GF-D8 (cell line): ENCODE measurements at places on chromosomes 16 and 17.

GRCh38 chr17:49694847-49695697, 12.7 kb downstream of the SLC35B1 start:
- no peak for DNase-seq

DNA sequence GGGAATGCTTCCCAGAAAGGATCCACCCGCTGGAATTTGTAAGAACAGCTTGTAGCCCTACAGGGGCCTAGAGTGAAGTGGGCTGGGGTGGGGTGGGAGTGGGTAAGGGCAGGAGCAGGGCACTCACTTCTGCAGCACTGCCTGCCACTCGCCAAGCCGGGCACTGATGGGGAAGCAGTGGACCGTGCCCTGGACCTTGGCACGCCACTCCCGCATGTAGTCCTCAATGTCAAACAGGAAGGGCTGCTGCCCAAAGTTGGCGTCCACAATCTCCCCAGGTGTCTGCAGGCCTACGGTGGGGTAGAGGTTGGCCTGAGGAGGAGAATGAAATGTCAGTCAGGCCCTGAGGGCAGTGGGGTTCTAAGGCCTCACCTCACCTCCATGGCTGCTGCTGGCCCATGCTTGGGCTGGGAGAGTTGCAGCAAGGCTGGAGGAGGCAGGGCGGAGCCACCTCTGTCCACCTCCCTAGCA, 15.7 kb upstream of the GFOD2 start:
- DNase-seq: no peak

DNA sequence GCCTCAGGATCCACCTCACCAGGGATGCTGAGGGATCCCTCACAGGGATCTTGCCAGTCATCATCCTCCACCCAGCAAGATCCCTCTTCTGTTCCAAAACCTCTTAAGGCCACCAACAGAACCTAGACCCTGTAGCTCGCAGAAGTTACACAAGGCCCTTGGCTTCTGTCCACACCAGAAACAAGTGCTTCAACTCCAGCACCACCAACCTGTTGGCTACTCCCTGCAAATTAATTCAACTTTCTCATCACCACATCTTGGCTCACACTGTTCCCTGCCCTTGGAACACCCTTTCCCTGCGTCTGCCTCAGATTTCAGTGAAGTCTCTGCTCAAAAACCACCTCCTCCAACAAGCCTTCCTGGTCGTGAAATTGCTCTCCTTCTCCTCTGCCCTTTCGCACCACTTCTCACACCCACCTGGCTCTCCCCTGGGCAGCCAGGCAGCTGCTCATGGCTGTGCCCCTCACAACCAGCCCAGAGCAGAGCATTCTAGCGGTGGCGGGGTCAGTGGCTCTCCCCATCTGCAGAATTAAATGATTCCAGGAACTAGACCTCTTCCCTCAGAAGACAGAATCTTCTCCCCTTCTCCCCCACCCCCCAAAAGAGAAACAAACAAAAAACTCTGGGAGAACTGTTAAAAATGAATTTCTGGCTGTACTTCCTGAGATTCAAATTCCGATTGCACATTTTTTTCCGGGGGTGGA, 1.8 kb downstream of the PLLP start:
- no peak for DNase-seq

DNA sequence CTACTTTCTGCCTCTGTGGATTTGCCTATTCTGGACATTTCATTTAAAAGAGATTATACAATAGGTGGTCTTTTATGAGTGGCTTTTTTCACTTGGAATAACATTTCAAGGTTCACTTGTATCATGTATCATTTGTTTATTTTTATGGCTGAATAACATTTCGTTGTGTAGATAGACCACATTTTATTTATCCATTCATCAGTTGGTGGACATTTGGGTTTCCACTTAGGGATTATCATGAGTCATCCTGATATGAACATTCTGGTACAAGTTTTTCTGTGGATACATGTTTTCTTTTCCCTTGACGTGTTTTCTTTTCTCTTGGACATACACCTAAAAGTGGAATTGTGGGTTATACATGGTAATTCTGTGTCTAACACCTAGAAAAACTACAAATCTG, 25.3 kb downstream of the PRSS54 start:
- DNase-seq: no peak

GRCh38 chr17:71158437-71158836, 962.4 kb upstream of the SOX9 start:
- DNase-seq: no peak

DNA sequence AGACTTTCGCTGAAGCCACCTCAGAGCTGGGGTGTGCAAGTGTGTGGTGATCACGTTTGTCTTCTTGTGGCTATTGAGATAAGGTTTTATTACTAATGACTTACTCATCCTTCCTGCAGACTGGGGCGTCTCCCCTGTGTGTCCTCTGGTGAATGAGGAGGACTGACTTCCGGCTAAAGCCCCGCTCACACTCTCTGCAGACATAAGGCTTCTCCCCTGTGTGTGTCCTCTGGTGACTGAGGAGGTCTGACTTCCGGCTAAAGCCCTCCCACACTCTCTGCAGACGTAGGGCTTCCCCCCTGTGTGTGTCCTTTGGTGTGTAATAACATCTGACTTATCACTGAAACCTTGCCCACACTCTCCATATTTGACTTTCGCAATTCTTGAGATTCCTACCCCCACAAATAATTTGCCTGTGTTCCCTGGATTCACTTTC, 19.4 kb downstream of the PRDM7 start:
- peak; percentile 11 for DNase-seq

- no peak for DNase-seq
Observed at GRCh38 chr16:65739518-65739917, 617.7 kb upstream of the CDH11 start.

GRCh38 chr16:67963662-67964321, 4.6 kb downstream of the SLC12A4 start:
- DNase-seq: no peak

GRCh38 chr16:2692251-2692947, 10.1 kb downstream of the KCTD5 start:
- DNase-seq: no peak

GRCh38 chr16:8380311-8380710, 210.0 kb downstream of the TMEM114 start:
- no peak for DNase-seq

DNA sequence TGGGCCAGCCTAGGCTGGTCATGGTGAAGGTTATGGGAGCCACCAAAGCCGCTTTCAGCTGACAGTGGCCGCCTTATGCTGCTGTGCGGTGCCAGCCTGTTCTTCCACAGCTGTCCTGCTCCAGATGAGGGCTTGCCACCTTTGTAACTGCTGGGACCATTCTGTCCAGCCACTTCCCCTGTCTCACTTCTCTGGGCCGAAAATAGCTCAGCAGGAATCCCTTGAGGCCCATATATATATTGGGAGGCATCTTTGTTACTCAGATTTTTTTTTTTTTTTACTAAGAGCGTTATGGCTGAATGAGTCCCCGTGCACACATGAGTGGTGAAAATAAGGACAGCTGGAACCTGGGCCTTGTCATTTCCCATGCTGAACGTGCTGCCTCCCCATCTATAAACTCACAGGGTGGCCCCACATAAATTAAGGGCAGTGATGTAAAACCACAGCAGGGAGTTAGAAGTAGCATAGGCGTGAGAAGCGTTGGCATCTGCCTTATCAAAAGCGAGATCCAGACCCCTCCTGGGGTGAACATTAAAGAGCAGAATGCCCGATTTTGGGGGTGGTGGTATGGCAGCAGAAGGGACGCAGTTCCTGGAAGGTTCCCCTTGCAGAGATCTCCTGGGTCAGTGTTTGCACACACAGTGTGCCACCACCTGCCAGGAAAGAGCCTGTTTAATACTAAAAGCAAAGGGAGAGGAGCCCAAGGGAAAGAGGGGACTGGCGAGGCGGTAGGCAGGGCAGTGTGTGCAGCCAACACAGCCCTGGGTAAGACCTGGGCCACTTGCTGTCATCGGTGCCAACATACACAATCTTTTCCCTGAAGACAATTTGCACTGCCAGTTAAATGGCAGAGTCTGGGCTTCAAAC, 57.8 kb downstream of the USP43 start:
- DNase-seq: no peak

- no peak for DNase-seq
Observed at GRCh38 chr17:74831444-74832146, 28.1 kb downstream of the GRIN2C start.

GRCh38 chr17:1555651-1556471, 6.7 kb downstream of the PITPNA start:
- peak; percentile 58 for DNase-seq

GRCh38 chr17:44919411-44919810, 4.1 kb upstream of the GFAP start:
- no peak for DNase-seq

- no peak for DNase-seq
Observed at GRCh38 chr16:9232102-9232770, 140.8 kb downstream of the HAPSTR1 start.

GRCh38 chr17:21066394-21066793, 23.6 kb upstream of the USP22 start:
- DNase-seq: no peak

DNA sequence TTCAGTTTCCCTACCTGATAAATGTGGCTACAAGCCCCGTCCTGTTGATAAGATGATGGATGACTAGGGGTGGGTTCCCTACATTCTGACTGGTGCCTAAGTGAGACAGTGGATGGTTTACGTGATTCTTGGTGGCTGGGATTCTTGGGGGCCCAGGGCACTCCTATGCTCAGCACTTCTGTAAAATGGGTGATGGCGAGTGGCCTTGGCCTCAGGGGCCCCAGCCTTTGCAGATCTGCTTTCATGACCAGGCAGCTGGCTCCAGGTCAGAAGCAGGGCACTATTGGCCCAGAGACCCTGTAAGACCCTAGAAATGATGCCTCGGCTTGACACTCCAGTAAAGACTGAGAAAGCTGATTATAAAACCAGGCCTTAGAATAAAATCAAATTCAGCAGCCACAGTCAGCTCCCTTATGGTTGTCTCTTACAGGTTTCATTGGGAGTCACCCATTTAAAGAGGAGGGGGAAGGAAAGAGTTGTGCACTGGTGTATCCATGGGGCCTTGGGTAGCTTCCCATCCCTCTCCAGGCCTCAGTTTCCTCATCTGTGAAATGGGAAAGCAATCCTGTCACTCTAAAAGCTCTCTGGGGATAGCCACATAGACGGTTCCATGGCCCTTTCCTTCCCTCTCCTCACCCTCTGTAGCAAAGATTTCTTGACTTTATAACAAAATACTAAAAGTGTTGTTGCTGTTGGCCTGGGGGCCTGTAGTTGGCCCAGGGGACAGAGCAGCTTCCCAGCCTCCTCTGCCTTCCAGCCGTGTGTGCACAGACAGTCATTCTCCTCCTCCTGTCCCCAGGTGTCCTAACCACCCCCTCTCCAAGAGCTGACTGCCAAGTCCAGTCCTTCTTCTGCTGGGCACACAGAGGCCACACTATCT, 1.2 kb downstream of the SNX20 start:
- no peak for DNase-seq

DNA sequence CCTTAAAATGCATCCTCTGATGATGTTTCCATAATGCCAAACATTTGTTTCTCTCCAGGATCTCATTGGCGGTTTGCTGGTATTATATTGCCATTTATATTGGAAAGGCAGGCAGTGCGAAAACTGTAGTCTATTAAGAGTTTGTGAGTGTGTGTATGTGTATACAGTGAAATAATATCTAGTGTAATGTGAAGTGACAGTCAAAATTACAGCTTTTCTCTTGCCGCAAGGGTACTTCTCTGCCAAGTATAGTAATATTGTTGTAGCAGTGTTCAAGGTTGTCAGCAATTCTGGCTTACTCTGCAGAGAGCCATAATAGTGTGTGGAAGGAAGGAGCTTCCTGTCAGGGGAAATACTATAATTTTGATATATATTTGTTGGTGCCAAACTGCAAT, 178.6 kb downstream of the WWOX start:
- no peak for DNase-seq

DNA sequence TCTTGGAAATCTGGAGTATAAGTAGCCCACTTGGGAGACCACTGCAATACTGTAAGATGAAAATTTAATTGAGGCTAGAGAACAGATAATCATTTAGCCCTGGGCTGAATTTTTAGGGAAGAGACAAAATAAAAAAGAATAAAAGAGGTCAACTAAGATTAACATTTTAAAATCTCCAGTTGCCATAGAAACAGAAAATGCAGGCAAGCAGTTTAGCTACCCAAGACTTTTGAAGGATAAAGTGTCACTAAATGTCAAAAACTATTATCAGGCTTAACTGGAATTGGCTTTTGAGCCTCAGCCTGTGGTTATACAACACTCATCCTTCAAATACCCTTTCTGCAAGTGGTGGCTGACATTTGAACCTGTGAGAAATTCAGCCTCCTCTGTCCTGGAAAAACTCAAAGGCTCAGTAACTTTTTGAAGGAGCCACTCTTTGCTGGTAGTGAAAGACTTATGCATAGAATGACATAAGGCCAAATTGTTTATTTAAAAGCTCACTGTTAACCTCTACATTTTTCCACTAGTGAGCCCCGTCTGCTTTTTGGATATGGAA, 220.7 kb upstream of the KCNJ16 start:
- DNase-seq: no peak
